RPMI8226 (cell line): ENCODE measurements at places on chromosomes 4 and X.

- DNase-seq = no peak
Measured at GRCh38 chr4:47109379-47109778, 78.0 kb downstream of the GABRB1 start.

GRCh38 chr4:152784490-152785350 is 5.0 kb downstream of the ARFIP1 start:
- DNase-seq = no peak

DNA sequence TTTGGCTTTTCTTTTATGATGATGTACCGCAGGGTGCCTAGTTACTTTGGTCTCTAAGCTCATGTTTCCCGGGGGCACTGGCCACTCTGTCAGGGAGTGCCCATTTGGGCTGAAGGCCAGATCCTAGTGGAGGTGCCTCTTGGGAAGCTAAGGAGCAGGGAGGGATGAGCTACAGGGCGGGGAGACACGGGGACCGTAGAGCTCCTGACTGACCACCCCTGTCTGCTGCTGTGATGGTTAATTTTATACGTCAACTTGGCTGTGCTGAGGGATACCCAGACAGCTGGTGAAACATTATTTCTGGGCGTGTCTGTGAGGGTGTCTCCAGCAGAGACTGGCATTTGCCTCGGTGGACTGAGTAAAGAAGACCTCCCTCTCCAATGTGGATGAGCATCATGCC is 24.9 kb upstream of the CLDN24 start:
- no peak for DNase-seq

- DNase-seq = no peak
Measured at GRCh38 chr4:136203199-136203598, 1329.1 kb downstream of the PCDH18 start.

- no peak for DNase-seq
Measured at GRCh38 chr4:177159600-177159999, 150.1 kb upstream of the NEIL3 start.
